ENCODE measurements at places on chromosomes 2 and 18. TPM values are rescaled to one million over a fixed set of nuclear protein-coding genes. Genes with fewer than 3 reads are reported as not detected.

The TBC1D8 gene
- 49.9 TPM for total RNA-seq

The ZC3H6 gene
- total RNA-seq: 0.11 TPM

The AFF3 gene
- total RNA-seq: not detected

The MOCOS gene
- total RNA-seq: 4.4 TPM

The CYP27C1 gene
- total RNA-seq: 2.7 TPM

The ALKAL2 gene
- not detected for total RNA-seq

All from A549 treated with GW870086 at 1 μM for 4 hours (cell line).